ENCODE measurements at places on chromosomes 6 and 20. TPM values are rescaled to one million over a fixed set of nuclear protein-coding genes. Genes with fewer than 3 reads are reported as not detected.
A peak's percentile ranks its signal among the peaks of the same experiment; 100 is the strongest.

The CLVS2 gene
- 0.22 TPM for total RNA-seq

The MATN4 gene
- total RNA-seq, result not detected

The AFDN gene
- 134 TPM for total RNA-seq

The PPP1R16B gene
- total RNA-seq, result 2.1 TPM

The ANKEF1 gene
- total RNA-seq, result 1.5 TPM

The SLC17A3 gene
- not detected for total RNA-seq

GRCh38 chr6:21264288-21265033 lies 329.1 kb upstream of the SOX4 start:
- no peaks in the 10 kb centered on the region for H3K4me1 ChIP-seq
- DNase-seq, result no peak
- H3K27ac ChIP-seq, result no peak overlapping the region
- no peak overlapping the region for H3K4me3 ChIP-seq
- H3K27me3 ChIP-seq, result no peaks in the 10 kb centered on the region

DNA sequence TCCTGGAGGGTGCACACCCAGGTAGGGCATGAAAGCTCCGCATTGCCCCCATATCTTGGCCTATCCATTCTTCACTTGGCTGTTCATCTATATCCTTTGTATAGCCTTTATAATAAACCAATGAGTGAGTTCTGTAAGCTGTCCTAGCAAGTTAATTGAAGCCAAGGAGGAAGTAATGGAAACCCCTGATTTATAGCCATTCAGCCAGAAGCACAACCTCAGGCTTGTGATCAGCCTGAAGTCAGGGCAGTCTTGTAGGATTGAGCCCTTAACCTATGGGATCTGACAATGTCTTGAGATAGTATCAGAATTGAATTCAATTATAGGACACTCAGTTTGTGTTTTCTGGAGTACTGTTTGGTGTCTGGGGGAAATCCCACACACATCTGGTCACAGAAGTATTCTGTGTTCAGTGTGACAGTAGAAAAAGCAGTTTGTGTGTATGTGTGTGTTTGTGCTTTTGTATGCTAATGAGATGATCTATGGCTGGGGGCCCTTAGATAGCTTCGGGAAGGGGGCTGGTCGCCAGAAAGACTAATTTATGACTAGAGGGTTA lies 5.7 kb downstream of the NT5E start:
- no peak overlapping the region for H3K4me3 ChIP-seq
- H3K4me1 ChIP-seq, result peaks cover 12% of the 10 kb centered on the region
- peaks cover 3% of the 10 kb centered on the region for H3K27me3 ChIP-seq
- H3K27ac ChIP-seq, result peak overlapping the region; percentile 27
- DNase-seq, result no peak
- no peaks in the 10 kb centered on the region for H3K36me3 ChIP-seq

DNA sequence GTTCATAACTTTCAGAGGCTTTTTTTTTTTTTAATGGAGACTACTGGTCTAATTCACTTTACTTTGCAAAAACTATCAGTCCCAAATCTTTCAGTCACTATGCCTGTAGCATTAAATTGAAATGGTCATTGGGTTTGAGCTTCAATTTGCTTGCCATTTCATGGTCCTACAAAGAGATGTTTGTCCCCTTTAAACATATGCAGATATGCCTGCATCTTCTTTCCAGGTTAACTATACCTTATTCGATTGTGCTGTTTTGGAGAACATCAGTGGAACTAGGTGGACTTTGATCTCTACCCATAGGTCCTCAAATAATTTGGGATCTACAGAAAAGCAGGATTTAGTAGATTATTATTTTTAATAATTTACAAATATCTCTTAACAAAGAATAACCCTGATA lies 4.6 kb downstream of the POU3F2 start:
- H3K27ac ChIP-seq, result no peak overlapping the region
- H3K27me3 ChIP-seq, result no peaks in the 10 kb centered on the region
- no peaks in the 10 kb centered on the region for H3K4me1 ChIP-seq
- H3K4me3 ChIP-seq, result no peak overlapping the region

- H3K4me3 ChIP-seq, result no peak overlapping the region
- no peaks in the 10 kb centered on the region for H3K4me1 ChIP-seq
- H3K27ac ChIP-seq, result no peak overlapping the region
- DNase-seq, result no peak
These were observed 203.1 kb upstream of the CNR1 start for GRCh38 chr6:88369262-88369661.

DNA sequence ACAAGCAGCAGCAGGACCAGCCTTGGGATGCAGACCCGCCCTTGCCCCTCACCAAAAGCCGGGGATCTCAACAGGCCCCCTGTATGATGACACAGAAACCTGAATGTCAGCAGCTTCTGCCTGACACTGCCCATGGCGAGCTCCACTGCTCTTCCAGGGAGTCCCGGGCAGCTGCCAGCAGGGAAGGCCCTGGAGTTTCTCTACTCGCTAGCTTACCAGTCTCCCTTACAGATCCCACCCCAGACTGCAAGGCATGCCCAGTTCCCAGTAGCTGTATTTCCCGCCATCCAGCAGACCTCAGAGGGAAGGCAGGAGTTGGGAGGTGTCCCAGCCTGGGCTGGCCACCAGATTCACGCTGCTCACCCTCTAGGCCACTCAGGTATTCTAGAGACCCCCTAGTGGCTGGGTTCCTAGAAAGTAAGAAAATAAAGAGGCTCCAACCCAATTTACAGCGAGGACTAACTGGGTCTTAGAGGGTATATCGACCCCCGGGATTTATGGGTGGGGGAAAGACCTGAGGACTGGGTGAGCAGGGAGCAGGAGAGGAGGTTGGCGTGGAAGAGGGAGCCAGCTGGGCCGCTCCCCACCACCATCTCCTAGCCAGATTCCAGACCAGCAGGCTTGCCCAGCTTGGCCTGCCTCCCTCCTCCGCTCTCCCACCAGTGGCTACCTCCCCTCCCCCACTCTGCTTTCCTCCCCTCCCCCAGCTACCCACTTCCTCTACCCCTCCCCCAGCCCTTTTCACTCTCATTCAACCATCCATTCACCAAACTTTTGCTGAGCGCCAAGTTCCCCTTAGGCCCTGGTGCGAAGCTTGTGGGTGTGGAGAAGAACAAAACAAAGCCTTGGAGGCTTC lies 9.7 kb upstream of the HMGA1 start:
- H3K27me3 ChIP-seq, result no peaks in the 10 kb centered on the region
- H3K36me3 ChIP-seq, result no peaks in the 10 kb centered on the region
- no peak overlapping the region for H3K27ac ChIP-seq
- DNase-seq, result no peak
- H3K4me1 ChIP-seq, result peaks cover 10% of the 10 kb centered on the region
- H3K4me3 ChIP-seq, result no peak overlapping the region

- H3K4me1 ChIP-seq, result no peaks in the 10 kb centered on the region
- no peak for DNase-seq
- H3K36me3 ChIP-seq, result no peaks in the 10 kb centered on the region
- no peak overlapping the region for H3K4me3 ChIP-seq
These were observed 534.2 kb downstream of the HACE1 start for GRCh38 chr6:104325341-104326172.

GRCh38 chr6:166492092-166492741 lies 94.3 kb downstream of the RAMACL start:
- no peak overlapping the region for H3K4me3 ChIP-seq
- H3K27me3 ChIP-seq, result no peaks in the 10 kb centered on the region
- H3K27ac ChIP-seq, result no peak overlapping the region
- H3K36me3 ChIP-seq, result no peaks in the 10 kb centered on the region

- H3K4me3 ChIP-seq, result peak overlapping the region; percentile 99
- no peak for DNase-seq
- H3K27ac ChIP-seq, result peak overlapping the region; percentile 99
- H3K27me3 ChIP-seq, result no peaks in the 10 kb centered on the region
These were observed 1.1 kb downstream of the CD164 start for GRCh38 chr6:109381061-109381746.

- no peak overlapping the region for H3K27ac ChIP-seq
- no peaks in the 10 kb centered on the region for H3K36me3 ChIP-seq
- H3K4me3 ChIP-seq, result no peak overlapping the region
- DNase-seq, result no peak
- H3K4me1 ChIP-seq, result no peaks in the 10 kb centered on the region
These were observed 221.9 kb upstream of the CDH4 start for GRCh38 chr20:61030130-61030529.

GRCh38 chr6:105330913-105331312 lies 72.0 kb downstream of the PREP start:
- DNase-seq, result no peak
- H3K27me3 ChIP-seq, result no peaks in the 10 kb centered on the region
- peaks cover 24% of the 10 kb centered on the region for H3K36me3 ChIP-seq
- peaks cover 7% of the 10 kb centered on the region for H3K4me1 ChIP-seq
- no peak overlapping the region for H3K4me3 ChIP-seq

- peak overlapping the region; percentile 37 for H3K4me3 ChIP-seq
- H3K36me3 ChIP-seq, result peaks cover 7% of the 10 kb centered on the region
- peaks cover 11% of the 10 kb centered on the region for H3K4me1 ChIP-seq
- H3K27me3 ChIP-seq, result peaks cover 3% of the 10 kb centered on the region
These were observed 12.5 kb downstream of the PRDM1 start for GRCh38 chr6:106098383-106099234.

GRCh38 chr20:13231031-13231752 lies 10.1 kb downstream of the ISM1 start:
- H3K27ac ChIP-seq, result no peak overlapping the region
- H3K36me3 ChIP-seq, result no peaks in the 10 kb centered on the region
- no peak overlapping the region for H3K4me3 ChIP-seq
- no peak for DNase-seq
- H3K4me1 ChIP-seq, result no peaks in the 10 kb centered on the region
- no peaks in the 10 kb centered on the region for H3K27me3 ChIP-seq

GRCh38 chr6:140663094-140663493 lies 1288.6 kb upstream of the CITED2 start:
- DNase-seq, result no peak
- H3K27ac ChIP-seq, result no peak overlapping the region
- no peaks in the 10 kb centered on the region for H3K27me3 ChIP-seq
- no peaks in the 10 kb centered on the region for H3K36me3 ChIP-seq

DNA sequence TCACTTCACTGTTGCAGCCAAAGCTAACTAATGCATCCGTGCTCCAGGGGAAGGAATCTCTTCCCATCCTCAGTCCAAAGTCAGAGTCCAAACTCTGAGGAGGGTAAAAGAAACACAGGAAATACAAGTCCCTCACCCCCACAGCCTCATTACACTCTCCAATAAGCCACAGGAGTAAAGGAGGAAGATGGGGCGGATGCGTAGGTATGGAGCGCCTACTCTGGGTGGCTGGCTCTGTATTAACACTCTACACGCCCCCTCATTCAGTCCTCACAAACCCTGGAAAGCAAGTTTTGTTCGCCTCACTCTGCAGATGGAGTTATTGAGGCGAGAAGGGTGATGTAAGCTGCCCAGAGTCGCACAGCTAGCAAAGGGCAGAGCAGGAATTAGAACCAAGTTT lies 242.9 kb downstream of the NRN1 start:
- DNase-seq, result no peak
- peak overlapping the region; percentile 47 for H3K27ac ChIP-seq
- H3K4me3 ChIP-seq, result no peak overlapping the region
- no peaks in the 10 kb centered on the region for H3K27me3 ChIP-seq
- H3K4me1 ChIP-seq, result peaks cover 14% of the 10 kb centered on the region

Data from tibial nerve (tissue), 4 donors.